Kidney epithelial cell (primary cell): ENCODE measurements at places on chromosomes 2 and 18.

DNA sequence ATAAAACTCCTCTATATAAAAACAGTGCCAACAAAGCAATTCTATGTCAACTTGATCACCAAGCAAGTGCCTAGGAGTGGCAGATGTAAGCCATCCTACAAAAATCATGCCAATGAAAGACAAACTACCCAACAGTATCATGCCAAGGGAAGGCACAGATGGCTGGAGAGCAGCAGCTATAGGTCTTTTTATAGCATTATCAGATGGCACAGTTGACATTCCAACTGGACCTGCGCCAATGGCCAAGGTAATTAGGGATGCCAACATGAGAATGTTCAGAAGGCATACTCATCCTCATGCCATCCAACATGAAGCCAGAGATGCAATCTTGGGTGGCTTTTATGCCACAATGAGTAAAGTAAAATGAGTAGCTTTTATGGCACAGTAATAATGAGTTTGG, 237.3 kb downstream of the OTX1 start:
- DNase-seq = no peak

DNA sequence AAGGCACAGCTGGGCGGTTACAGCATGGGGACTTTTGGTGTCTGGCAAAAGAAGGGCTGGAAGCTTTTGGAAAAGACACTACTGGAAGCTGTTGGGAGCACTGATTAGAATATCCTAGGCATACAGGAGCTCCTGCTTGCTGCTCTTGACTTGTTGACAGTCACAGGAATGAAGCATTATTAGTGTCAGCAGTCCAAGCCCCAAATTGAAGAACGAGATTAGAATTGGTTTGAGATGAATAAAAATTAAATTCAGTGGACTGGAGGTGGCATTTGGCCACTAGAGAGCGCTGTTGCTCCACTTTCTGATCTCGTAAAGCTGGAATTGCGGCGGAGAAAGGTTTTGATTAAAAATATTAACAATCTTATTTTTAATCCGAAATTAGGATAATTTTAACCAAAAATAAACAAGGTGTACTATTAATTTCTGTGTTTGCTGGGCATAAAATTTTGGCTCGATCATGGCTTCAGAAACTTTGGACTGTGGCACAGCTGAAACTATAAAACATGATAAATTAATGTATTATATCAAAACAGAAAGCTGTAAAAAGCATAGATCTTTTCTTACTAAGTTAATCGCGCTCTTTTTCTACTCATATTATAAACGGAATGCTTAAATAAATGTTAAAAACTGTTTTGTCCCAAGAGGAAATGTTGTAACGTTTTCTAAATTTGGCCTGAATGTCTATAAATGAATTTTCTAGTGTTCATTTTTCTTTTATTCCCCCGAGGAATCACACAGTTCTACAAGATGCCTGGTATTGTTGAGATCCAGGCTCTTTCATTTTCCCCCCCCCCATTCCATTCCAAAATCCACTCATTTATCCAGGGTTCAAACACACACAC, 2.4 kb upstream of the HOXD8 start:
- DNase-seq = no peak

DNA sequence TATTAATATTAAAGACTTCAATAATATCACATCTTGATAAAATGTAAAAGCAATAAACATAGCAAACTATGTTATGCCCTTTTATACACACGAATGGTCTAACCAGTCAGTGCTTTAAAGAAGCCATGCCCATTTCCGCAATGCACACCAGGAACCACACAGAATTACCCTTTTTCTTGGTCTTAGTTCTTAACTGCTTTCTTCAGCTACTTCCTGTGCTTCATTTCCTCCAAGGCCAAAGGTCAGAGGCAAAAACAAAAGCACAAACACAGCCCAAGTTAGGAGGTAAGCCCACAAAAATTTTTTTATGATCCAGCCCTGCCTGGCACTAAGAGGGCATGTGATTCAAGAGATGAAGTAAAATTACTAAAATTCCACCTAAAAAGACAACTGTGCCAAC, 267.2 kb downstream of the FBXO15 start:
- DNase-seq = no peak

GRCh38 chr18:59700535-59700967, 3.3 kb upstream of the CCBE1 start:
- no peak for DNase-seq

GRCh38 chr2:239864247-239865058, 160.7 kb downstream of the NDUFA10 start:
- DNase-seq = no peak

GRCh38 chr2:51921076-51921475, 889.1 kb upstream of the NRXN1 start:
- no peak for DNase-seq

- no peak for DNase-seq
Measured at GRCh38 chr2:219250049-219250781, 2.8 kb upstream of the TUBA4B start.

GRCh38 chr18:45054636-45055035, 373.9 kb downstream of the SETBP1 start:
- no peak for DNase-seq
